ENCODE measurements at places on chromosomes 16 and 17.

GRCh38 chr16:22688930-22689329 is 125.0 kb upstream of the HS3ST2 start:
- DNase-seq, result no peak

DNA sequence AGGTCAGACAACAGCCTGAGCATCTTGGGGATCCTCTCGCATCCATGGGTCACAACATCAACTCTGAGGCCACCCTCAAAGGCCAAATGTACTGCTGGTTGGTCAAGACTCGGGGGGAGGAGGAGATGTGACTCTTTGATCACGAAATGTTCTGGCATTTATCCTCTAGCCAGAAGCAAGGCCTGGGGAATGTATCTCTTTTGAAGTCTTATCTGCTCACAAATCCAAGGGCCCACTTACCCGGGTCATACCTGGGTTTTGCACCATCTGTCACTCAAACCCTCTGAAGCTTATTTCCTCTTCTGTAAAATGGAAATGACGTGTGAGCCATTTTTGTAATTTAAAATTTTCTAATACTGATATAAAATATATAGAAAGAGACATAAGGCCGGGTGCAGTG is 13.2 kb downstream of the CA7 start:
- DNase-seq, result no peak

DNA sequence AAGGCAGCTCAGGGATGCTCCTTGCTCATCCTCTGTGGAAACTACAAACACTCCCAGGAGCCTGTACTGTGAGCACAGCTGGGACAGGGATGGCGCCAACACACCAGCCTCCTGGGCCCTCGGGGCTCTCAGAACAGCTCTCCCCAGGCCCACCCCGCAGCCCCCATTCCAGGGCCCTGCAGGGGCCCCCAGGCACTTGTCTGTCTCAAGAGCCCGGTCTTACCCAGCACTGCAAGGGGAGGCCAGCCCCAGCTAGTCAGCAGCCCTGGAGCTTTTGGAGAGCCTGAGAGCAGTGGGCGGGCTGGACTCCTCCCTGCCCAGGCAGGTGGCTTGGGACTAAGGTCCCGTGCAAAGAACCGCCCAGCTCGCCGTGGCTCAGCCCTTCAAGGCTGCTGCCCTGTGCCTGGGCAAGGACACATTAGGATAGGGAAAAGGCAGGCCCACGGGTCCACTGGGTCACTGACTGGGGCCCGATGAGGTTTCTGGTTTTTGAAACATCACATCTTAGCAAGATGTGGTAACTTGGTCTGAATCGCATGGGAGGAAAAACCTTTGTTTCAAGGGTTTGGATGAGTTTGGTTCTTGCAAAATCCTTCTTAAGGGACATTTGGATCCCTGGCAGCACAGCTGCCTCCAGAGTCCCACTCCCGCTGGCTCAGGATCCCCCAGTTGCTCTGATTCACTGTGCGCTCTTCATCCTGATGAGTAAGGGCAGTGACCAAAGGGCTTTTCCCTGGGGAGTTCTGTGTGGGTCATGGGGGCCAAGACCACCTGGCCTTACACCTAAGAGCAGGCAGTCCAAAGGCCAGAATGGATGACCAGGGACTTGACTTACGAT is 2.8 kb downstream of the DNASE1L2 start:
- no peak for DNase-seq

DNA sequence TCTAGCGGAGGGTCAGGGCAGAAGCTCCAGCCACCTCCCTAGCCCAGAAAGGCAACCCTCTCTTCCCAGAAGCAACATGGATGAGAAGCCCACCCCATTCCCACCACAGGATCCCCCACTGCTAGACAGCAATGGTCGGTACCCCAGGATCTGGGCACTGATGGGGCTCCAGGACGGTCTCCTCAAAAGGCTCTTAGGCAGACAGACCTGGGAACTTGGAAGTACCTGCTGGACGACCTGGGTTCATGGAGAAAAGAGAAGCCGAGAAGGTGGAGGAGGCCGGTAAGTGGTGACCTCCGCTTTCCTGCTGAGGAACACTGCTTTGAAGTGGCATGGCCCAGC is 96.6 kb downstream of the TBC1D16 start:
- no peak for DNase-seq

Data from GM12892 (cell line).